ENCODE measurements at places on chromosomes 4 and X. TPM values are rescaled to one million over a fixed set of nuclear protein-coding genes. Genes with fewer than 3 reads are reported as not detected.

- H3K27ac ChIP-seq, result no peak overlapping the region
- no peak overlapping the region for H3K4me3 ChIP-seq
Measured at GRCh38 chrX:132918523-132918922, 39.9 kb downstream of the HS6ST2 start.

GRCh38 chrX:16155581-16156096, 11.6 kb upstream of the MAGEB17 start:
- DNase-seq, result no peak
- peaks cover 14% of the 10 kb centered on the region for H3K4me1 ChIP-seq
- H3K27me3 ChIP-seq, result no peaks in the 10 kb centered on the region
- no peak overlapping the region for H3K27ac ChIP-seq
- H3K36me3 ChIP-seq, result no peaks in the 10 kb centered on the region

GRCh38 chrX:46837558-46838485, 979 bp downstream of the RP2 start:
- H3K27me3 ChIP-seq, result no peaks in the 10 kb centered on the region
- peaks cover 4% of the 10 kb centered on the region for H3K36me3 ChIP-seq
- H3K27ac ChIP-seq, result peak overlapping the region; percentile 96
- peak overlapping the region; percentile 69 for H3K4me3 ChIP-seq

DNA sequence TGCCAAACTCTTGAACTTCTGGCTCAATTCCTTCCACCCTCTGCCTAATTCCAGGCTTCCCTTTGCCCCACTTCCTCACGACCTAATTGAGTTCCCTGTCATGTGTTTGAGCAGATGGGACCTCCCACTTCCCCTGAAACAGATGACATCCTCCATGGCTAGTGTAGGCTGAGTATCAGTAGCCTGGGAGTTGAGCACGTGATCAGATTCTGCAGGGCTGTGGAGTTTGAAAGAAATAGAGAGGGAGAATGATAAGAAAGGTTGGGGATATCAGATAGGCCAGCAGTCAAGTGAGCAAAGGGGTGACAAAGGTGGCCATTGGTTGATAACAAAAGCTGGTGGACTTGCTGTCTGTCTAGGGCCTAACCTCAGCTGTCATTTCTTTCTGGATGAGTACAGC, 18.8 kb upstream of the NWD2 start:
- DNase-seq, result no peak
- no peaks in the 10 kb centered on the region for H3K4me1 ChIP-seq
- no peak overlapping the region for H3K4me3 ChIP-seq
- no peaks in the 10 kb centered on the region for H3K36me3 ChIP-seq
- no peak overlapping the region for H3K27ac ChIP-seq
- H3K27me3 ChIP-seq, result no peaks in the 10 kb centered on the region

DNA sequence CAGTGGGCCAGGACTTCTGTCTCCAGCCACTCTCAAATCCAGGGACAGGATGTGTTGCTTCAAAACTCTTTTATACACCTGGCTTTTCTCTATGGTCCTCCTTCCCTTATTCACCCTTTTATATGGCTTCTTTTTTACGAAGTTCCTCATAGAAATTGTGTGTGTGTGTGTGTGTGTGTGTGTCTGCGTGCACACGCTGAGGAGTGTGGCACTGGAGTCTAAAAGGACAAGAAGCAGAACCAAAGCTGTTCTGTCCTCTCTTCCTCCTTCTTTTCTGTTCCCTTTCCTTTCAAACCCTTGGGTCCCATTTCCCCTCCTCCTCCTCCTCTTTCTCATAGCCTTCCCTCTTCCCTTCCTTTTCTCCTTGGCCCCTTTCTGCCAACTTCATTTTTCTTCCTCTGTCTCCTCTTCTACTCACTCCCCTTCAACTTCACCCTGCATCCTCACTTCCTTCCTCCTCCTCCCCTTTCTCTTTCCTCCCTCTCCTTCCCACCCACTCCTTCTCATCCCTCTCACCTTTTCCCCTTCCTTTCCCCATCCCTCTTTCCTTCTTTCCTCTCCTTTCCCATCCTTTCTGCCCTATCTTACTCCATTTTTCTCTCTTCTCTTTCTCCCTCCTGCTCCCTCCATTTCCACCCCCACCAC, 360.5 kb downstream of the MID1IP1 start:
- no peak overlapping the region for H3K27ac ChIP-seq
- no peaks in the 10 kb centered on the region for H3K27me3 ChIP-seq
- H3K4me3 ChIP-seq, result no peak overlapping the region

DNA sequence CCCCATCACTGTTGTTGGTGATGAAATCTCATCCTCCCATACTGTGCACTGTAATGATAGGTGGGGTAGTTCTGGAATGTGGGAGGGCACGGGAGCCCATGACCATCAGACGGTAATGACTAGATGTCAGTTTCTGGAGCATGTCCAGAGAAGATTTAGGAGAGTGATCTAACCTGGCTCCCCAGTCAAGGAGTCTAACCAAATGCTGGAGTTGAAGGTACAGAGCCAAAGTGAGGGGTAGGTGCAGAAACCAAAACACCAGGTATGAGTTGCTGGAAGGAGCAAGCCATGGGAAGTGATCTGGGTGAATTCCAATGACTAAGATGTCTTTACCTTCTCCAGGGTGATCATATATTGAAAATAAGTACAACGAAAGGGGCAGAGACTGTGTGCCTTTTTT, 296.9 kb downstream of the INPP4B start:
- H3K27ac ChIP-seq, result no peak overlapping the region
- 0 out of 2 replicates have a peak, but pooled peaks cover 3% of the 10 kb centered on the region for H3K4me1 ChIP-seq
- no peaks in the 10 kb centered on the region for H3K36me3 ChIP-seq
- no peak overlapping the region for H3K4me3 ChIP-seq
- H3K27me3 ChIP-seq, result no peaks in the 10 kb centered on the region

- no peaks in the 10 kb centered on the region for H3K27me3 ChIP-seq
- H3K4me1 ChIP-seq, result peaks cover 31% of the 10 kb centered on the region
- H3K4me3 ChIP-seq, result no peak overlapping the region
- no peak overlapping the region for H3K27ac ChIP-seq
- DNase-seq, result peak; percentile 42
Measured at GRCh38 chrX:12984603-12985319, 9.9 kb downstream of the TMSB4X start.

GRCh38 chrX:113954297-113954696, 629.6 kb upstream of the HTR2C start:
- H3K4me1 ChIP-seq, result no peaks in the 10 kb centered on the region
- no peak for DNase-seq
- H3K27me3 ChIP-seq, result no peaks in the 10 kb centered on the region
- no peak overlapping the region for H3K27ac ChIP-seq
- no peaks in the 10 kb centered on the region for H3K36me3 ChIP-seq

DNA sequence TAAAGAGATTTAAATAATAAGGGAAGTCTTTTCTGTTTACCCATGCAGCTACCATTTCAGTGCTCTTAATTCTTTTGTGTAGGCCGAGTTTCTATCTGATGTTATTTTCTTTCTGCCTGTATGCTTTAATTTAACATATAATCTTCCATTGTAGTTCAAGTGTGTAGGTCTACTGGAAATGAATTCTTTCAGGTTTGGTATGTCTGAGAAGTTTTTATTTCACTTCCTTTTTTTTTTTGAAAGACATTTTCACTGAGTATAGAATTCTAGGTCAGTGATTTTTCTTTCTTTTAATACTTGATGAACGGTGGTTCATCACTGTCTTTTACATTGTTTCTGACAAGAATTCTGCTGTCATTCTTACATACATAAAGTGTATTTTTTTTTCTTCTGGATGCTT, 42.1 kb downstream of the VAMP7 start:
- H3K4me3 ChIP-seq, result no peak overlapping the region
- no peaks in the 10 kb centered on the region for H3K27me3 ChIP-seq
- no peaks in the 10 kb centered on the region for H3K4me1 ChIP-seq
- H3K27ac ChIP-seq, result no peak overlapping the region

GRCh38 chrX:130296743-130297142, 28.0 kb upstream of the ZNF280C start:
- H3K27me3 ChIP-seq, result no peaks in the 10 kb centered on the region
- H3K27ac ChIP-seq, result no peak overlapping the region
- no peak overlapping the region for H3K4me3 ChIP-seq
- DNase-seq, result no peak

GRCh38 chrX:10496345-10496965, 123.9 kb downstream of the MID1 start:
- H3K36me3 ChIP-seq, result no peaks in the 10 kb centered on the region
- H3K4me1 ChIP-seq, result peaks cover 14% of the 10 kb centered on the region
- peak; percentile 66 for DNase-seq
- no peak overlapping the region for H3K4me3 ChIP-seq
- H3K27ac ChIP-seq, result peak overlapping the region; percentile 71

- H3K27ac ChIP-seq, result no peak overlapping the region
- H3K36me3 ChIP-seq, result no peaks in the 10 kb centered on the region
- H3K4me3 ChIP-seq, result no peak overlapping the region
- no peaks in the 10 kb centered on the region for H3K4me1 ChIP-seq
- no peaks in the 10 kb centered on the region for H3K27me3 ChIP-seq
- DNase-seq, result no peak
Measured at GRCh38 chr4:51963841-51964517, 56.2 kb downstream of the LRRC66 start.

GRCh38 chr4:26813698-26814097, 46.9 kb upstream of the STIM2 start:
- peaks cover 6% of the 10 kb centered on the region for H3K4me1 ChIP-seq
- H3K27me3 ChIP-seq, result no peaks in the 10 kb centered on the region
- DNase-seq, result no peak

- no peaks in the 10 kb centered on the region for H3K27me3 ChIP-seq
- no peak overlapping the region for H3K4me3 ChIP-seq
- peak; percentile 44 for DNase-seq
- no peak overlapping the region for H3K27ac ChIP-seq
- no peaks in the 10 kb centered on the region for H3K36me3 ChIP-seq
Measured at GRCh38 chrX:151680805-151681204, 14.5 kb upstream of the PRRG3 start.

DNA sequence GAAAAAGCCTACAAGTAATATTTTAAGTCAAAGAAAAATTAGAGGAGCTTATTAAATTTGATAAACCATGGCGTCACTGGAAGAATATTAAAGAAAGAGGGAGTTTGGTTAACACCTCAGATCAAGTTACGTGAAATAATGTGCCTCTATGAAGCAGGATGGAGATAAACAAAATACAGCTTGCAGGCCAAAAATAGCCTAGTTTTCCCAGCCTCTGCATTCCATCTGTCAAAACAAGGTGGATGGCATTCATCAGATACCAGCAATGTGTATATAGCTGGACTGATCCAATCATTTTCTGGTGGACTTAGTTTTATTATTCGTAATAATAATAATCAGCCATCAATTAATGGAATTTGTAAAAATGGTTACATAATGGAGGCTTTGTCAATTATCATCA, 230.7 kb downstream of the NR3C2 start:
- H3K27ac ChIP-seq, result no peak overlapping the region
- no peak overlapping the region for H3K4me3 ChIP-seq
- DNase-seq, result no peak

- peaks cover 8% of the 10 kb centered on the region for H3K36me3 ChIP-seq
- H3K27ac ChIP-seq, result no peak overlapping the region
- no peak for DNase-seq
Measured at GRCh38 chr4:54001668-54002365, 62.6 kb downstream of the CHIC2 start.

- H3K4me1 ChIP-seq, result no peaks in the 10 kb centered on the region
- H3K27ac ChIP-seq, result no peak overlapping the region
- no peak overlapping the region for H3K4me3 ChIP-seq
- no peaks in the 10 kb centered on the region for H3K27me3 ChIP-seq
Measured at GRCh38 chr4:101851672-101852071, 61.1 kb downstream of the BANK1 start.

GRCh38 chr4:176837169-176837895, 44.6 kb upstream of the VEGFC start:
- H3K27ac ChIP-seq, result peak overlapping the region; percentile 60
- no peak overlapping the region for H3K4me3 ChIP-seq
- H3K36me3 ChIP-seq, result no peaks in the 10 kb centered on the region
- no peak for DNase-seq
- peaks cover 50% of the 10 kb centered on the region for H3K4me1 ChIP-seq

GRCh38 chrX:88425739-88426138, 321.3 kb upstream of the CPXCR1 start:
- no peak overlapping the region for H3K4me3 ChIP-seq
- no peaks in the 10 kb centered on the region for H3K36me3 ChIP-seq
- H3K4me1 ChIP-seq, result no peaks in the 10 kb centered on the region

- no peak overlapping the region for H3K27ac ChIP-seq
- H3K27me3 ChIP-seq, result no peaks in the 10 kb centered on the region
- H3K36me3 ChIP-seq, result no peaks in the 10 kb centered on the region
- H3K4me1 ChIP-seq, result no peaks in the 10 kb centered on the region
- no peak overlapping the region for H3K4me3 ChIP-seq
- no peak for DNase-seq
Measured at GRCh38 chr4:145207934-145208333, 27.5 kb upstream of the OTUD4 start.

DNA sequence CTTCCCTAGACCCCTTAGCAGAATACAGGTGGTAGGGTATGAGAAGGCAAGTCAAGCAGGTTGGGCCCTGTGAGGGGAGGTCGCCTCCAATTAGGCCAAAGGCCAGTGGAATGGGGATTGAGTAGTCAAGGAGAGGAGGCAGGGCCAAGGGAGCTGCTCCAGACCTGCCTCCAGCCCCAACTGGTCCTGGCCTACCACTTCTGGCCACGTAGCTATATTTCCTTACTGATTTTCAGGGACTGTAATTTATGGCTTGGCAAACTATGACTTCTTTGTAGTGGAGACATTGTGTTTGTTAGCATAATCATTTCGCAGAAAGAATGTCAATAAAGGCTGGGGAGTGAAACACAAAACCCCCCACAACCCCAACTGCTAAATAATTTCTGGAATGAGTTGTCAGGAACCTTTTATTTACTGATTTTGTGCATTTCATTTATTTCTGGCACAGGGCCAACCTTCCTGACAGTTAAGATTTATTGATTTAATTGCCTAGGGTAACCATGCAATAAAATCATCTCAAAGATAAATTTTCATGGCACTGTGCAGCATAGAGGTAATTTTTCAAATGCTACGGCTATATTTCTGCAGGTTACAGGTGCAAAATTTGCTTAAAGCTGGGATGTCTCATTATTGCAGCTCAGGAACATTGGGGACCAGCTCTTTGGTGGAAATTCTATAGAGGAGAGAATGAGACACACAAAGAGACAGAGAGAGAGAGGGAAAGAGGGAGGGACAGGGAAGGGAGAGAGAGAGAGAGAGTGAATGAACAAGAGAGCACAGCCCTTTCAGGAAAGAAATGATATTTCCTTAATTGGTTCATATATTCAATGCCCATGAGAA, 494.9 kb downstream of the IDS start:
- no peak overlapping the region for H3K27ac ChIP-seq
- H3K4me3 ChIP-seq, result no peak overlapping the region
- no peaks in the 10 kb centered on the region for H3K36me3 ChIP-seq
- H3K27me3 ChIP-seq, result no peaks in the 10 kb centered on the region
- H3K4me1 ChIP-seq, result no peaks in the 10 kb centered on the region

GRCh38 chr4:152223600-152223999, 312.3 kb downstream of the FBXW7 start:
- no peaks in the 10 kb centered on the region for H3K36me3 ChIP-seq
- no peak overlapping the region for H3K27ac ChIP-seq
- no peak overlapping the region for H3K4me3 ChIP-seq
- H3K27me3 ChIP-seq, result no peaks in the 10 kb centered on the region
- H3K4me1 ChIP-seq, result no peaks in the 10 kb centered on the region

The CT45A2 gene
- total RNA-seq, result not detected

The NUDT11 gene
- 12.2 TPM for total RNA-seq

The AKAP4 gene
- not detected for total RNA-seq

The ZNF674 gene
- 2.6 TPM for total RNA-seq

The ASB9 gene
- 1.4 TPM for total RNA-seq

The COX7B2 gene
- not detected for total RNA-seq

The SLBP gene
- total RNA-seq, result 92.3 TPM

The SSX4B gene
- 0.11 TPM for total RNA-seq

The TCEAL7 gene
- not detected for total RNA-seq

The CXCL8 gene
- 26.4 TPM for total RNA-seq

The BCLAF3 gene
- 2.1 TPM for total RNA-seq

The DCAF8L2 gene
- total RNA-seq, result not detected

The SASH3 gene
- not detected for total RNA-seq

Data from SJSA1 (cell line).